Activated CD4-positive, alpha-beta memory T cell treated with anti-CD3 and anti-CD28 coated beads for 36 hours (primary cell): ENCODE measurements at places on chromosomes 12 and 14. TPM values are rescaled to one million over a fixed set of nuclear protein-coding genes. Genes with fewer than 3 reads are reported as not detected.

- no peaks in the 10 kb centered on the region for H3K27me3 ChIP-seq
- peaks cover 27% of the 10 kb centered on the region for H3K36me3 ChIP-seq
- H3K4me3 ChIP-seq = no peak overlapping the region
- H3K27ac ChIP-seq = no peak overlapping the region
- no peak for DNase-seq
- peaks cover 4% of the 10 kb centered on the region for H3K4me1 ChIP-seq
Observed at GRCh38 chr12:105192624-105193225, 43.2 kb downstream of the APPL2 start.

DNA sequence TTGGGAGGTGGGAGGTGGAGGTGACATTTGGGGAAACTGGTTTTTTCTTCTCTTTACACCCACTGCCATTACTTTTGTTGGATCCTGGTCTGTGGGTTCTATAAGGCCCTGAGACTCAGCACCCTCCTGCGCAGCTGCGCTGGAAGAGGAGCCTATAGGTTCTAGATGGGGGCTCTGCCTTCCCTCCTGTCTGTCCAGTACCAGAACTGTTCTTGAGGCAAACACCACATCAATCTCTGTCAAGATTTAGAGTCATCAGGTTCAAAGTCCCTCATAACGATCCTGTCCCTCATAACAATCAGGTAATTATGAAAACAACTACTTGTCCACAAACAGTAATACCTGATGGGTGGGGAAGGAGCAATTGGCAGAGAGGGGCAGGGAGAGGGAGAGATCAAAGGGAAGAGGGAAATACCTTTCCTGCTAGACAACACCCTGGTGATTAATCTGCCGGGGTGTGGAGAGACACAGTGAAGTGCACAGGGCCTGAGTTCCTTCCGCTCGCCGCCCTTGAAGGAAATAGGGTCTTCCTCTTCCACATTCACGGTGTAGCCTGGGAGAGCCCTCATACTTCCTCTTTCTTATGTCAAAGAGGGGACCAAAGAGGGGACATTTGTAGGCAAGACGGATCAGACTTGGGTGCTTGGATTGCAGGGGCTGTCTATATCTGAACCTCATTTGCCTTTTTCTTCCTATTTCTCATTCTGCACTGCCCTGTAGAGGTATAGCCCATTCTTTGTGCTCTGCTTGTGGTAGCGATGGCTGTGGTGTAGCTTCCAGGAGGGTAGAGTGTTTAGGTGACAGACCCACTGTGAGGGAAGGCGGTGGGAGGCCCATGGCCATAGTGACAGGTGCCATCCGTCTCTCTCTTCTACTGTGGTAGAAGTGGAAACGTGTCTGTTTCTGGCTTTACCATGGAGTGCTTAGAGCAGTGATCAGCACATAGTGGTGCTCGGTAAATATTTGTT lies 12.6 kb downstream of the GPRC5A start:
- no peak overlapping the region for H3K27ac ChIP-seq
- H3K4me3 ChIP-seq = no peak overlapping the region
- no peak for DNase-seq
- H3K36me3 ChIP-seq = no peaks in the 10 kb centered on the region

SYT10 gene
- not detected for total RNA-seq

DNA sequence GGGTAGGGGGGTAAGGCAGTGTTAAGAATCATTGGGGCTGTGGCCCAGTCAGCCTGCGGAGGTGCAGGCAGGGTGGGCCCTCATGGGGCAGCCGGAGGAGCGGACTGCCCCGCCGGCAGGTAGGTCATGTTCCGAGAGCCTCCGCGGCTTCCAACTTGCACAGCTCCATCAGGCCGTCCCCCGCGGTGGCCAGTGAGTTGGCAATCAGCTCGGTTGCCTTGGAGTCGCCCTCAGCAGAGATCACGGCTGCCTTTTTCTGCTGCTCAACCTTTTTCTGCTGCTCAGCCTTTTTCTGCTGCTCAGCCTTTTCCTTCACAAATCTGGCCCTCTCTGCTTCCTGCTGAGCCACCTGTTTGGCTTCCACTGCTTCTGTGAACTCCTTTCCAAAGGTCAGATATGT lies 41.1 kb upstream of the CSRNP2 start:
- H3K4me1 ChIP-seq = peaks cover 3% of the 10 kb centered on the region
- peaks cover 13% of the 10 kb centered on the region for H3K36me3 ChIP-seq
- H3K27ac ChIP-seq = no peak overlapping the region
- H3K27me3 ChIP-seq = no peaks in the 10 kb centered on the region
- DNase-seq = no peak

GRCh38 chr14:54931598-54932340 lies 29.1 kb upstream of the GCH1 start:
- H3K36me3 ChIP-seq = no peaks in the 10 kb centered on the region
- no peak overlapping the region for H3K4me3 ChIP-seq
- no peaks in the 10 kb centered on the region for H3K4me1 ChIP-seq
- DNase-seq = no peak
- H3K27me3 ChIP-seq = no peaks in the 10 kb centered on the region
- no peak overlapping the region for H3K27ac ChIP-seq

GRCh38 chr14:62084020-62084419 lies 321.8 kb downstream of the SNAPC1 start:
- peaks cover 4% of the 10 kb centered on the region for H3K4me1 ChIP-seq
- no peak for DNase-seq
- no peak overlapping the region for H3K27ac ChIP-seq
- H3K27me3 ChIP-seq = peaks cover 4% of the 10 kb centered on the region
- no peaks in the 10 kb centered on the region for H3K36me3 ChIP-seq

GRCh38 chr12:45827974-45828373 lies 98.5 kb downstream of the ARID2 start:
- H3K27me3 ChIP-seq = no peaks in the 10 kb centered on the region
- no peak overlapping the region for H3K4me3 ChIP-seq
- H3K4me1 ChIP-seq = no peaks in the 10 kb centered on the region
- no peak overlapping the region for H3K27ac ChIP-seq
- H3K36me3 ChIP-seq = peaks cover 35% of the 10 kb centered on the region
